Tibial nerve (tissue), 4 donors: ENCODE measurements at places on chromosomes 1 and 21.

DNA sequence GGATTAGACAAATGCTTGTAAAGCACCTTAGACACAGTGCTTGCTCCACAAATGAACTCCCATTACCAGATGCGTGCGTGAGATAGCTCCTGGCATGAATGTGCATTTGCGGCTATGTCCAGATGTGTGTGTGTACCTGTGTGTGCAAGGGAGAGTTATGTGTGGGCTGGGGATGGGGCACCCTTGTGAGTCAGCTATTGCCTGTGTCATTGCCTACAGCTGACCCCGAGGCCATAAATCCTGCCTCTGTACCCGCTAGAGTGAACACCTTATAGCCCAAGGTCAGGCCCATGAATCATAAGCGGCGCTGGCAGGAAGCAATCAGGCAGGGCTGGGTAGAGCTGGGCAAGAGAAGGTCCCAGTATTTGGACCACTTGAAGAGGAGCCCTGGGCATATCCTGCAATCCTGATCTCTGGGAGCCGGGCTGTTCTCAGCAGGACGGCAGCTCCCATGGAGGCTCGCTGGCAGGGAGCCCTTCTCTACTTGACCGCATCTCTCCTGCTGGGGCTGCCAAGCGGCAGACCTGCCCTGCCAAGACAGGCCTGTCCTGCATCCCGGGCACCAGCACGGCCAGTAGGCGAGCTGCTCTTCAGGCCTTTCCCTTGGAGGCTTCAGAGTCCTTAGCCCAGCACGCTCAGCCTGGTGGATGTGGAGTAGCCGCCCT lies 86.4 kb downstream of the TMEM53 start:
- no peak for DNase-seq

- no peak for DNase-seq
Observed at GRCh38 chr21:26528882-26529281, 44.2 kb downstream of the CYYR1 start.

- DNase-seq: no peak
Observed at GRCh38 chr21:27422435-27422834, 455.5 kb upstream of the ADAMTS5 start.

GRCh38 chr1:181178241-181178879 lies 89.9 kb downstream of the IER5 start:
- DNase-seq: no peak

DNA sequence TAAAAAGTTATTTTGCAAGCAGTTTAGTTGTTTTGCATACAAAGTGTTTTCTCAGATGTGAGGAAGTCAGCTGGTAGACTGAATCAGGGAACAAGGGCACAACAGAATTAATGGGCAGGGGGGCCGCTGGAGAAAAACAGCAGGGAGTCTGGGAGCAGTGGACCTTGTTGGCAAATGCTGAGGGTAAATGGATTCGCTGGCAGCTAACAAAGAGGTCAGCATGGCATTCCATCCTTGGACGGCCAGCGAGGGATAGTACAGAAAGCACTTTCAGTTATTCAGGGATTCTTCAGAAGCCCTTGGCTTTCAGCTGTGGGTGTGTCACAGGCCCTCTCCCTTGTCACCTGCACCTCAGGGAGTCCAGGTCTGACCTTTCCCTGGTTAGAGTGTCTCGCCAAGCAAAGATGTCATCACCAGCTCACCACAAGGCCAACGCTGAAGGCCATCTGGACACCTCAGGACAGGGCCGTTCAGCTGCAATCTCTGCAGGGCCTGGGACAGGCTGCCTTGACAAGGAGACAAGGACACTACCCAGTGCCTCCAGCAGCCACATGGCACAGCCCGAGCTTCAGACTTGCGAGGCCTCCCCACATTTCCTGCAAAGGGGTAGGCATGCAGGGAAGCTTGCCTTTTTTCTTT lies 90.4 kb downstream of the KCNN3 start:
- DNase-seq: no peak

DNA sequence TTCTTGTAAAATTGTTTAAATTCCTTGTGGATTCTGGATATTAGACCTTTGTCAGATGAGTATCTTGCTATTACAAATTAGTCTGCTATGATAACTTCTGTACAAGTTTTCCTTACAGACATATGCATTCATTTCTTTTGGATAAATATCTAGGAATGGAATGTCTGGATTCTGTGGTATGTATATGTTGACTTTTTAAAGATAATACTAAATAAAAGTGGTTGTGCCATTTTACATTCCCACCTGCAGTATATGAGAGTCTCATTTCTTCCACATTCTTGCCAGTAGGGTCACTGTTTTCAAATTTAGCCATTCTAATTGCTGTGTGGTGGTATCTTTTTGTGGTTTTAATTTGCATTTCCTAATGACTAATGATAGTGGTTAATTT lies 53.9 kb downstream of the SYDE2 start:
- no peak for DNase-seq

DNA sequence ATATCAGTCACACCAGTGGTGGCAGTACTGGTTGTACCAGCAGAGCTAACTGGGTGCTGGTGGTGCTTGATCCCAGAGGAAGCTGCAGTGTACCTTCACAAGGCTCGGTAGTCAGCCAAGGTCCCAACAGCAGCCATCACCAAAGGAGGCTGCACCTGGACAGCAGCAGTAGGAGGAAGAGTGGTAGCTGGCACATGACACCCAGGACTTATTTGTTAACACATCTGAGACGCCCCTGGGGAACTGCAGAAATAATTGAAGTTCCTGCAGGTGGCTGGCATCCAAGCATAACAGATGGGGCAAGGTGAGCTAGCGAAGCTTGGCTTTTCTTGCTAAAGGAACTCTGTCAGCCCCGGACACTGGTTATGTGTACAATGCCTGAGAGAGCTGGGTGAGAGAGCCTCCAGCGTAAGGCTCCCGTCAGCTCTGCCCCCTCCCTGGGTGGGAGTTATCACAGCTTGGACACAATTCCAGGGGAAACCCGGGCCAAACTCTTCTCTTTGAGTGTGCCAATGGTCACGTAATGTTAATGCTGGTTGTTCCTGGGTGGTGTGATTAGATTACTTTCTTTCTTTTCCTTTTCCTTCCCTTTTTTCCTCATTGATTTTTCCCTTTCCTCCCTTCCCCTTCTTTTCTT lies 29.1 kb upstream of the PARP1 start:
- DNase-seq: no peak

DNA sequence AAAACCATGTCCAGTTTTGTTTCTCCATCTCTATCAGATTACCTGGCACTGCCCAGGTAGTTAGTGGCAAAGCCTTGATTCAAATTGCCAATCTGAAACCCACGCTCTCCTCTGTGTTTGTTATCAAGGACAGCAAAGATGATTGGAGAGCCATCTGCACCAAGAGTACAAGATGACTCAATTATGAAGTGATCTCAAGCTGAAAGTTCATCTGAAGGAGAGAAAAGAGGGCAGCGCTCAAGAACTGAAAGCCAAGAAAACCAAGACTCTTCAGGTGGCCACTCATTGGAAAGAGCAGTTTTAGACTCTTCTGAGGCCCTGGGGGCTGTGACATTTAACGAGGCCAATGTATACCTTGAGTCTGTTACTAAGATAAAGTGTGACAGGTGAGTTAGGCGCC lies 13.8 kb downstream of the RXRG start:
- no peak for DNase-seq

- no peak for DNase-seq
Observed at GRCh38 chr1:84390226-84390625, 8.1 kb upstream of the DNASE2B start.

GRCh38 chr1:85947186-85947585 lies 209.4 kb downstream of the COL24A1 start:
- DNase-seq: no peak

GRCh38 chr1:246155923-246156322 lies 351.2 kb downstream of the SMYD3 start:
- no peak for DNase-seq

DNA sequence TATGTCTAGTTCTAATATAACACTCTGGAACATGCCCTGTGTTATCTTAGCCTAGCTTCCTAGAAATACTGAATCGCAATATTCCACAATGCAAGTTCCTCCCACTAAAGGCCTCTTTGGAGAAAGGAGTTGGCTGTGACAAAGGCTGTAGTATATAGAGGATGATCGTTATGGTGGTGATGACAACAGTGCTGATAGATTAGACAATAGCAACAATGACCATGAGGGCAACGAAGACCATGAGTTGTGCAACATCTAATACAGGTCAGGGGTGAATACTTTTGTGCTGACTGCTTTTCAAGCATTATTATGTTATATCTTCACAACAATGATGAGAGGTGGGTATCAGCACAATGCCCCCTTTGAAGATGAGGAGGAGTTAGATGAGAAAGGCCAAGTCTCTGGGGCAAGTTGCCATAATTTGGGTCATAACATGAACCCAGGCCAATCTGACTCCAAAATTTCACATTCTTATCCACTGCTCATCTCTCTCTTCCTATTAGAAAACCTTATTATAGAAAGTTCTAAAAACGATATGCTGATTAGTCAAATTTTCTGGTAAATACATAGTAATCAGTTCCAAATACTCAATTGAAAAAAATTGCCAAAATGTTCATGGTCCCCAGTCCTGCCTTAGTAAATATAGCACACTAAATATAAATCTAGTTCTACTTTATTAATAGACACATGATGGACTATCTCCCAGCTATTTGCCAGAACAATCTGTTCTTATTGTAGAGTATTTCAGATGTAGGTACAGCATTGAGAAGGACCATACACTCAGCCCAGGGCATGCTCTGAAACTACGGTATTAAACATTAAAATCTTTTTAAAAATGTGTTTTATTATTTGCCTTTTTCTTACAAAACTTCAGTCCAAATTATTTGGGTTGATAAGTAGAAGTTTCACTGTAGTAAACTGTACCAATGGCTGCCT lies 37.5 kb downstream of the HIVEP3 start:
- no peak for DNase-seq

DNA sequence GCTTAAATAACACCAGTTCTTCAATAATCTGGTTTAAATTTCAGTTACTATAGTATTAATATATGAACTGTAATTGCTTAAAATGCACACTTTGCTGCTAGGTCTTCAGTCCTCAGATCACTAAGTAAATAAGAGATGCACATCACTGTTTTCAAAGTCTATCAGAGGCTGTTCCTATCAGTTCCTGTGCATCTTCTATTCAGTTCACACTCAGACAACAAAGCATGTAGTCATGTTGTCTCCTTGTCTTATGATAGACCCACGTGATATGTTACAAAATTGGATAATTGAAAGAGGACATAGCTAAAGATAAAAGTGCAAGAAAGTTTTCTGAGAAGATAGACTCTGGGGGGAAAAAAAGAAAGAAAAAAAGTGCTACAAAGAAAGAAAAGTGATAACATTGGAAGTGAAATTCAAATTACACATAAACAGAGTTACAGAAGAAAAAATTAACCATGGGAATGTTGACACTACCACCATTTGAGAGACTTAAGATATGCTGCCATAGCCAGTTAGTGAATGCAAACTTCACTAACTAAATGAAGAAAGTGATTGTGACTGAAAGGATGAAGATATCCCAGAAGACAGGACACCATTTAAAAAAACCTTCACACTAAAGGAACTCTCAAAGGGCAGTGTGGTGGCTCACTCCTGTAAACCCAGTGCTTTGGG lies 33.9 kb upstream of the TSNAX start:
- DNase-seq: no peak

DNA sequence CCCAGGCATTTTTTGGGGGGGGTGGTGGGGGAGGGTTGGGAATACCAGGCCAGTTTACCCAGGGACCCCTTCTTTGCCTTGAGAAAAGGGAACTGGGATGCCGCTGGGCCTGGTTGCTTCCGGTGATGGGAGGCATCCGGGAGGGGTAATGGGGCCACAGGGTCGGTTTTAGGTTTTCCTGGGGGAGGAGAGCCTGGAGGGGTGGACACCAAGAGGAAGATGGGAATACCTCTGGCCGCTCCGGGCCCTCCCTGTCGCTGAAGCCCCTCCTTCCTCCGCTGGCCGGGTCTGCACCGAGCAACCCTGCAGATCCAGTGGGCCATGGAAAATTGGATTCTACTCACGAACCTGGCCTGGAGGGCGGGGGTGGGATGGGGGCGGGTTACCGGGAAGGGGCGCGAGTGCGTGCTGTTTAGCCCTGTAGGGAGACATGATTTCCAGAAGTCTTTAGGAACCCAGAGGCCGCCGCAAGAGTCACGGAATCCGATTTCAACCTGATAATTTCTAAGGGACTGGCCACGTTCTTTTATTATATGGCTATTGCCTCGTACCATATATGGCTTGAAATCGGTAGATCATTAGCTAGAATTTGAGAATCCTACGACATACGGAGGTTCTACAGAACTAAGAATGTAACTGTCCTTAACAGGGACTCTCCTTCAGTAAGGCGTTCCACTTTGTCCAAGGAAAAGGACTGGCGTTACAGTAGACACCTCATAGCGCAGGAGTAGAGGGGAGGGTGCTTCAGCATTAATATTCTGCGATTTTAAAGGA lies 749 bp downstream of the AKIRIN1 start:
- DNase-seq: no peak

DNA sequence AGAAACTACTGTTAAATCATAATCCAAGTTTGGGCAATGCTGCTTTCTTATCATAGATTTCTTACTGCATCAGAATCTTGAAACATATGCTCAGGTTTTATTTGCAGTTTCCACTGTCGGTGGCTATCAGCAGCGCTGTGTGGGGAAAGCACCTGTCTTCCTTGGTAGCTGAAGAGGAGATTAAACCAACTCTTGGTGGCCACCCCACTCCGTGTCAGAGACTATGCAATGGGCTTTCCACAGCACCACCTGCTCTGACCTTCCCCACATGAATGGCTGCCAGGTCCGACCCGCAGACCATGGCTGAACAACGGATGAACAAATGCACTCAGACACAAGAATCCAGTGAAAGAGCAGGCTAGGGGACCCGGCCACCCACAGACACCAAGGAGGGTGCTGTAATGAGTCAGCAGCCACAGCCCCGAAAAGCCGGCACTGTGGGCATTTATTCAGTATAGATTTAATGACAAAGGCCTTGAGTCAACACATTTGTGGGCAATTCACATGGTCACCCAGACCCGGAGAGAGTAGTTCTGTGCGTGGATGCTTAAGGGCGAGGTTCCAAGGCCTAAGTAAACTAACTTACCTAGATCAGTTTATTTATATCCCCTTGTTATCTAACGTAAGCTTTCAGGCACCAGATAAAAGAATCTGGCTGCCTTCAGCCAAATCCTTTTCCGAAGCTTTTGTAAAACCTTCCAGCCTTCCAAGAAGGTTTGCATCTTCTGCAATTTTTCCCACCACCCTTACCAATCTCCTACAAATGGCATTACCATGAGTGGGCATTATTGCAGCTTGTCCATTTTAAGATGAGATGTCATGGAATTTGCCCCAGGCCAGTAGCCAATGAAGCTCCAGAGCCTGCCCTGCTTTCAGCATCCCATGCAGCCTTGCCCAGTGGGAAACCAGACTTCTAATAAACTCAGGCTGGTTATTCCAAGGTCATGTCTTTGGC lies 82.7 kb downstream of the HLCS start:
- DNase-seq: no peak

GRCh38 chr21:34836933-34837505 lies 168.2 kb downstream of the CLIC6 start:
- no peak for DNase-seq

- peak; percentile 52 for DNase-seq
Observed at GRCh38 chr1:1435106-1435903, at the start of gene VWA1. Gene VWA1 (plus strand): TSS chr1:1435690. CDS start chr1:1435749, 59 bp downstream.

- no peak for DNase-seq
Observed at GRCh38 chr21:32089766-32090165, 189.1 kb downstream of the MIS18A start.

- DNase-seq: no peak
Observed at GRCh38 chr1:192626366-192627179, 9.4 kb upstream of the RGS13 start.
